HFFc6 (cell line): ENCODE measurements at places on chromosomes 5 and 9.

DNA sequence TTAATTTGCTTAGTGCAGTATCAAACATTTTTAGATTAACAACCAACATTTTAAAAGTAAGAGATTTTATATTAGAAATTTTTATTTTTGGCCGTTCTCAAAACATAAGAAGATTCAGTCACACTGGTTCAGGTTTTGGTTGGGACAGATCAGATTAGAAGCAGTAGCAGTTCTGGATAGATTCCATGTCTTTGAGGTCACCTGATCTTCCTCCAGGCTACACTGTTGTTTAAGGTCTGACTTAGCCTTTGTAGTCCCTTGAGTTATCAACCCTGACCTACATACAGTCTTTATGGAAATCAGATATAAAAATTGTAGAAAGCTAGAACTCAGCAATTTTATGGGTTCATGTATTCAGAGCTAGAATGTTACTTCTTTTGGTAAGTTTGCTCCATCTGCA lies 910.0 kb upstream of the WWC1 start:
- no peak for DNase-seq

DNA sequence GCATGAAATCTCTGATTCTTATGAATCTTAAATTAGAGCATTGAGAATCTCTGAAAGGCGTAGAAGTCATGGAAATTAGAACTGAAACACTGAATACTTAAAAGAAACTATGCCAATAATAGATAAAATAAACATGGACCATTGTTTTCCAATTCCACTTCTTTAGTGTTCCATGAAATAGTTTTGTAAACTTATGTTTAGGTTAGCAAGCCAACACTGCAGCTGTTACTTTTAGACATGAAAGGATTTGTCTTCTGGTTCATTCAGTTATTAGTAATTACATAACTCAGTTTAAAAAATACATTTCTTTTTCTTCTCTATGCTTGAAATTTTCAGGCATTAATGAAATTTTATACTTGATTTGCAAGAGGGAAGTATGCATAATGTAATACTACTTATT lies 733.4 kb upstream of the NUDT12 start:
- DNase-seq: no peak

- DNase-seq: no peak
Observed at GRCh38 chr5:38468978-38469706, 87.3 kb downstream of the LIFR start.

- DNase-seq: no peak
Observed at GRCh38 chr5:153700940-153701339, 210.5 kb downstream of the GRIA1 start.

DNA sequence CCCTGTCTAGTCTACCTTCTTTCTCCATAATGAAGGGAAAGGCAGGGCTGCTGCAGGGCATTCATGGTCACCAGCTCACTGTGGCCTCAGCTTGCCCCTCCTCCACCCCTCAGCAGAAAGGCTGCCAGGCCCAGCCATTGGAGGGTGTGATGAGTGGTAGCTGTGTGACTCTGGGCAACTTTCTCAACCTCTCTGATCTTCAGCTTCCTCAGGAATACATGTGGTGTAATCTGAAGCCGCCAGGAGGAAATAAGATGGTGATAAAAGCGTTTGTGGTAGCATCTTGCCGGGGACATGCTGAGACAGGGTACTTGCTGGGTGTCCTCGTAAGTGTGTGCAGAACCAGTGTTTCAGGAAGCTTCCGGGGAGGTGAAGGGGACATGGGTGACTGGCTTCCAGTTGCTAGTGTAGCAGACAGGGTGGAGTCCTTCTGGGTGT lies 9.8 kb downstream of the CXCL14 start:
- DNase-seq: no peak

DNA sequence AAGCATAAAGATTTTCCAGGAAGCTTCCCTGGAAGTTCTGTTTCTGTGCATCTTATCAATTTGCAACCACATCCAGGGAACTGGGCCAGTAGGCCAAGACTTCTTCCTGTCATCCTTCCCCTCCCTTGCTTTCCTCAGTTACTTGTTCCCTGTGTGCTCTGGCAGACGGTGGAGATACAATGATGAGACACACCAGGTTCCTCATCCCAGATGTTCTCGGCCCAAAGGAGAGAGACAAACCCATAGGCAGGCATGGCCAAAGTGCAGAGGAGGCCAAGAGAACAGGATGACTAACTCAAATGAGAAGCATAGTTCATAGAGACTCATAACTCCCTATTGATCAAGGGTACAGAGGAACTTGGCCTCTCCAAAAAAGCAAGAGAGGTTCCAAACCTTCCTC lies 652.6 kb downstream of the CCDC171 start:
- no peak for DNase-seq

GRCh38 chr5:148976569-148977381 lies 86.1 kb downstream of the SH3TC2 start:
- peak; percentile 86 for DNase-seq

DNA sequence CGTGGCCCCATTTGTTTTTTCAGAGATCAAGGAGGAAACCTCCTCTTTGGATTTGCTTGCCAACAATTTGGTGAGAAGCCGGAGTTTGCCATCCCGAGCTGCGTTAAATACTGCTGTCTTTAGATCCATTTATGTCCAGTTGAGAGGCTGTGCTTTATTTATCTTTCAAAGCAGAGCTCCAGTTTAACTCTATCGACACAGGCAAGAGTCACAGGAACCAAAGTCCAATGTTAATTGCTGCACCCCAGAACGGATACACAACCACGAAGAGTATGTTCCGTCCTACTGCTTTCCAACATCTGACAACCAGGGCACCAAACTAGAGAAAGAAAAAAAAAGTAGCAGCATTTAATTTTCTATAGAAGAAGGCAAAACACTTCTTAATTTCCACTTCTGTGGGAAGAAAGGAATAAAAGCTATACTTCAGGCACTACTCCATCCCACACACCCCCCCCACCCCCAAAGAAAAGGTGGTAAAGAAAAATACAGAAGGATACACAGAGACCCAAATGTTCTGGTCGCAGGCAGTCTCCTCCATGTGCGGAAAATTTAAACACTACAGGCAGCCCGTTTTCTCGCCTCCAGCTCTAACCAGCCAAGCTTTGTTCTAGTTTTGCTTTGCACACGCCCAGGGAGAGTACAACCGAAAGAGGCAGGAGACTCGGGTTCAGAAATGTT lies 1.1 kb downstream of the FEM1C start:
- DNase-seq: no peak

DNA sequence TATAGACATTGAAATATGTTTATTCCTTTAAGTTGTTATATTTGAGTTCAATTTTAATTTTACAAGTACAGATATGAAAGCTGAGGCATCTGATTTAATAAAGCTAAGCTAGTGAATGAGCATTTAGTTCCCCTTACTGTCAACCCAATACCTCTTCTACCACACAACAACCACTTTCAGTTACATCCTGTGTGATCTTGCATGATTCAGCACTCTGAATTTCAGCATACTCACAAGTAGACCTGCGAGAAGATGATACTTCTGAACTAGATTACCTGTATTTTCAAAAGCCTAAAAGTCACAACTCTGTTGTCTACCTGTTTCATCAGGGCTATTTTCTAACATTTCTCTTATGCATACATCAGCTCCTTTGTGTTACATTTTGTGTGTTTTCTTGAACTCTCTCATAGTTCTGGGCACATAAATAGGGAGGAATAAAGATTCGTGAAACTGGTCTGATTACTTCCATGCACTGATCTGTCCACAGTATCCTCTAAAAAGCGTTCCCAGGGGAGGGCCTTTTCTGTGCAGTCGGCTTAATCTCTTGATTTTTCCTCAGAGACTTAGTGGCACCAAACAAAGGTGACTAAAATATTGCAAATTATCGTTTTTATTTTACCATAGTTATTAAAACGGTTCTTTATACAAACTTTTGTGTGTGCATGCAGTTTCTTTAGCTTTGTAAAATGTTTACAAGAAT lies 2025.5 kb upstream of the NUDT12 start:
- no peak for DNase-seq

GRCh38 chr5:111379391-111379816 lies 132.9 kb downstream of the STARD4 start:
- no peak for DNase-seq

DNA sequence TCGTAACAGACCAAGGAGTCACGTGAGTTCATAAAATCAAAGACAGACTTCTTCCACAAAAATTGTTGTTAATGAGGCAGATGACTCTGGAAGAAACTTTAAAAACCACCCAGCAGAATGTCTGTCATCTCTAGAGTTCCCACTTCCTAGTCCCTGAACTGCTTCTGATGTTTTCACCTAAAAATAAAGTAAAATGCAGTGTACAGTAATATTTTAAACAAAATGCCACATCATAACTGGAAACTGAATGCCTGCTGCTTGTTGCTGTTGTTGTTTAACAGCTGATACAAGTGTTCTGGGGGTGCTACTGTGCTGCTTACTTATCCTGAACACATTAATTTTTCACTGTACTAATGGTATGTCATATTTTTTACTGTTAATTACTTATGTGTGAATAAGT lies 577.2 kb downstream of the MTRR start:
- no peak for DNase-seq

GRCh38 chr5:173327084-173327947 lies 898 bp downstream of the STC2 start:
- peak; percentile 22 for DNase-seq

DNA sequence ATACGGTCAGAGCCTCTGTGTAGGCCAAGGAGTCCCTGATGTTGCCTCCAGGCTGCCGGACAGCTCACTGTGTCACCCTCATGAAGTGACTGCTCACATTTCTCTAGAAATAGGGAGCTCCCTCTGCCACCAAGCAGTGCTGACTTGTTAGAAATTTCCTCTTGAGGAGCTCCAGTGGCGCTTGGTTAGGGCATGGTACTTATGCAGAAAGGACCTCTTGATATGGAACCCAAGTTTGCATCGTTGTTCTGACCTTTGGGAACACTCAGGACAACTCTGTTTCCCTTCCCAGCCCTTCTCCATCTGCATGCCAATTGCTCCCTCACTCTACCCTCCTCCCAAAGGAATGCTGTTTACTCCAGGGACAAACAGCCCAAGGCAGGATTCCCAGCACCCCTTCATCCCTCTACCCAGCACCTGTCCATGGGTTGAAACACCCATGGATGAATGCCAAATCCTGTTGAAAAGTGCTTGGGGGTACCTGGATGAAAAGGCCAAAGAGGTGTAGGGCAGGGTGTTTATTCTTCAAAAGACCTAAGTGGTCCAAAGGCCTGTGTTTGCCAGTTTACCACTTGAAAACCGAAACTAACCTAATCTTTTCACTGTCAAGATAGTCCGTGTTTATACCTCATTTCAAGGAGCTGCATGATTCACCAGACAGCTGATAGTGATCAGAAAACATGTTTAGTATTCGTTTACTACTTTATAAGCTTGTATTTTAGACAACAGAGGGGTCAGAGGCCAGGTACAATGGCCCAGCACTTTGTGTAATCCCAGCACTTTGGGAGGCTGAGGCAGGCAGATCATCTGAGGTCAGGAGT lies 51.1 kb downstream of the KLF4 start:
- DNase-seq: no peak

DNA sequence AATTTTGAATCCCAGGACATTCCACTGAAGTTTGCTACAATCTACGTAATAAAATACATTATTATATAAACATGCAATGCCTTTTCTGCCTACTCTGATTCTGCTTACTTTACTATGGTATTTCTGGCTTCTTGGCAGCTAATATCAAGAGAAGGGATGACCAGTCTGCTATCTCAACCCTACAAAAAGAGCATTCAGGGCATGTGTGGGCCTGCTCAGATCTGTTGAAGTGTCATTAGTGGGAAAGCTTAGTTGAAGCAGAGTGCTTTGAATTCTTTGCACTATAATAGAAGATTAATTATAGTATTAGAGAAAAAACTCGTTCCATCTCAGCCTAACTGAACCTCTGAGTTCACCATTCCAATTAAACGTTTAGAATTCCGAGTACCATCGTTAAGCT lies 339.5 kb upstream of the ISL1 start:
- no peak for DNase-seq

DNA sequence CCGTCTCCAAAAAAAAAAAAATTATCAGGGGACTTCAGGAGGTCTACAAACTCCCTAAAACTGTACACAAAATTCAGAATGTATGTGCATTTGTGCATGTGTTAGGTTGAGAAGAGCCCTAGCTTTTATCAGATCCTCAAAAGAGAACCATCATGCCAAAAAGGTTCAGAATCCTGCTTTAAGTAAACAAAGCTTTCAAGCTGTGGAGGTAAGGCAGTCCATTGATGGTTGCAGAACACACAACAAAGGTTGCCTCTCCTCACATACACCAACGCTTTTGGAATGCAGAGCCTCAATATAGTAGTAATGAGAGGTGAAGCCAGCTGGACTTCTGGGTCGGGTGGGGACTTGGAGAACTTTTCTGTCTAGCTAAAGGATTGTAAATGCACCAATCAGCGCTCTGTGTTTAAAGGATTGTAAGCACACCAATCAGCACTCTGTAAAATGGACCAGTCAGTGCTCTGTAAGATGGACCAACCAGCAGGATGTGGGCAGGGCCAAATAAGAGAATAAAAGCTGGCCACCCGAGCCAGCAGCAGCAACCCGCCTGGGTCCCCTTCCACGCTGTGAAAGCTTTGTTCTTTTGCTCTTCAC lies 57.9 kb upstream of the RNF38 start:
- no peak for DNase-seq
